SJSA1 (cell line): ENCODE measurements at places on chromosomes 3 and 15.

- DNase-seq: no peak
These were observed 18.7 kb downstream of the LRTM1 start for GRCh38 chr3:54909191-54909590.

DNA sequence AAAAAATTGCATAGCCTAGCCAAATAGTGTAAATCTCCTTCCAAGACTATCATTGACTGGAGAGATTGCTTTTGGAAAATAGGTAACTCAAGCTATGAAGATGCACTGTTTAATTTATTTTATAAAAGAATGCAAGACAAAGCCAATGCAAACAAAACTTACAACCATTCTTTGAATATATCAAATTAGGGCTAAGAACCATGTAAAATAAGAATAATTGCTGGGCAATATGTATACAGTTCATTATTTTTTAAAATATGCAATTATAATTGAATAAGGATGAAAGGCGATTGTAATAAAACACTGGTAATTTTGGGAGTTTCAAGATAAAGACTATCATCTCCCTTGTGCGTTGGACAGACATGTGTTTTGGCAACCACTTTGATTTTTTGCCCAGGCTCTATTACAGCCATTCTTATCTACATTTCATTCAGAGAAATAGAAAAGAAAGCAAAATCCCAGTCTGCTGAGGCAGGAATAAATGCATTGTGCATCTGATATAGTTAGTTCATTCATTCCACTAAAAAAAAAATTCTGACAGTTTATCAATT, 242.3 kb upstream of the ROBO1 start:
- DNase-seq: no peak

DNA sequence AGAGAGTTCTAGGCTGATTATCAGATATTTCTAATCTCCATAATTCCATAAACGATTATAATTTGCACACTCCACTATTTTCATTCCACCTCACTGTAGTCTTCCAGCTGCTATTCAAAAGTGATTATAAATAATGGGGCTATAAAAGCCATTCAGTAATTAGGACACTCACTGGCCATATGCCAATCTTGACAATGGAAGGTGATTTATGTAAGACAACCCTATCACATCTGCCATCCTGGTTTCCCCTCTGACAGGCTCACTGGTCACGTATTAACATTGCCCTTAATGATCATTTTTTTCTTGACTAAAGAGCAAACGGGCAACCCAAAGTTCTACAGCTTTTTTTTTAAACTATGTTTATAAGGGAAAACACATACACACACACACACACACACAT, 402.4 kb downstream of the MAGI1 start:
- no peak for DNase-seq

GRCh38 chr15:91522605-91523332, 330.7 kb upstream of the SLCO3A1 start:
- DNase-seq: no peak

- DNase-seq: no peak
These were observed 43.5 kb downstream of the LPP start for GRCh38 chr3:188197388-188197847.

DNA sequence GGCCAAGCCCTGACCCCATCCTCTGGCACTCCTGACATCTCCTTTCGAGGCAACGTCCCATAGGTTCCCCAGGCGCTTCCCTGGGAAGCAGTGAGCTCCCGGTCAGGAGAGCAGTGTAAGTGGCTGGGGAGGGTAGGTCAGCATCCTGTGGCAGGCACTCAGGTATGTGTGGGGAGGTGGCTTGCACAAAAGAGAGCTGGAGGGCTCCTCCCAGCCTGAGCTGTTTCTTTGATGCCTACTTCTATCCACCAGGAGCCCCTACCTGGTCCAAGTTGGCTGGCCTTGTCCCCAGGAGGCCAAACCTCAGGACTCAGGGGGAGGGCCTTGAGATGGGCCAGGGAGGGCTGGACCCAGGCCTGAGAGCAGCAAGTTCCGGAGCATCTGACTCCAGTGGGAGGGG, 31.7 kb upstream of the LINGO1 start:
- DNase-seq: no peak

DNA sequence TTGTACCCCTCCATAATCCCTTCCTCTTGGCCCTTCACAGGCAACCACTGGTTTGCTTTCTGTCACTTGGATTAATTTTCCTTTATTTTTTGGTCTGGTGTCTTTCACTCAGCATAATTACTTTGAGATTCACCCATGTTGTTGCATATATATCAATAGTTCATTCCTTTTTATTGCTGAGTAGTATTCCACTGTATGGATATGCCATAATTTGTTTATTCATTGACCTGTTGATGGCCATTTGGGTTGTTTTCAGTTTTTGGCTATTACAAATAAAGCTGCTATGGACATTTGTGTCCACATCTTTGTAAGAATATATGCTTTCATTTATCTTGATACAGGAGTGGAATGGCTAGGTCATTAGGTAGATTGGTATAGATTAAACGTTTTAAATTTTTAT, 5.9 kb upstream of the ZNF621 start:
- DNase-seq: no peak

- DNase-seq: no peak
These were observed 203.6 kb upstream of the WNT5A start for GRCh38 chr3:55690726-55691125.

DNA sequence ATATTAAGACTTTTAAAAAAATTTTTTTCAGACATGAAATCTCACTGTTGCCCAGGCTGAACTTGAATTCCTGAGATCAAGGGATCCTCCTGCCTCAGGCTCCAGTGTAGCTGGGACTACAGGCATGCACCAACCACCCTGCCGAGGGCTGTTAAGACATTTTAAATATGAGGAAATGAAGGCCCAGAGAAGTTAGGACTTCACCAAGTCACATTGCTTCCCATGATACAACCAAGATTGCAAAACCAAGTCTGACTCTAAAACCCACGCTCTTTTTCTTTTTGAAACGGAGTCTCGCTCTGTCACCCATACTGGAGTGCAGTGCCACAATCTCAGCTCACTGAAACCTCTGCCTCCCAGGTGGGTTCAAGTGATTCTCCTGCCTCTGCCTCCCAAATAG, 28.0 kb downstream of the PTPN9 start:
- DNase-seq: no peak

DNA sequence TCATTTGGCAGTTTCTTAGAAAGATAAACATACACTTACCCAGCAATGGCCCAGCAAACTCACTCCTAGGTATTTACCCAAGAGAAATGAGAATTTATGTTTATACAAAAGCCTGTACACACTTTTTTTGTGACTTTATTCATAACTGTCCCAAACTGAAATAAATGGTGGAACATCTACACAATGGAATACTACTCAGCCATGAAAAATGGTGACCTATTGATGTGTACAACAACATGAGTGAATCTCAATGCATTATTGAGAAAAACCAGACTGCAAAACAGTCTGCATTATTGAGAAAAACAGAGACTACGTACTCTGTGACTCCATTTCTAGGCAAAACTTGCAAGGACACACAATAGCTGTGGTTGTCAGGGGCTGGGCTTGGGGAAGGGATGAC, 37.2 kb downstream of the SNRK start:
- DNase-seq: no peak

- DNase-seq: peak; percentile 70
These were observed 30.7 kb downstream of the CLEC3B start for GRCh38 chr3:45056608-45057301.

DNA sequence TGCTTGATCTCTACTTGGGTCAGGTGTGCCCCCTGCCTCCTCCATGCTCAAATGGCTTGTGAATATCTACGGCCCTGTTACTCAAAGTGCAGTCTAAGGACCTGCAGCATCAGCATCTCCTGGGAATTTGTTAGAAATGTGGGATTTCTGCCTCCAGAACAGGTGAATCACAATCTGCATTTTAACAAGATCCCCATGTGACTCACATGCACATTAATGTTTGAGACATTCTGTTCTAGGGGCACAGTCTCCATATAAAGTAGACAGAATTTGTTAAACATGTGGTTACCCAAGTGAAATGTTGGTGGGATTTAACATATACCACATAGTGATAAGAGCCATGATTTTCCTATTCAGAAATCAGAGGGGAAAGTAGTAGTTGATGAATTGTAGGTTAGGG, 256.2 kb downstream of the NR1D2 start:
- DNase-seq: no peak

- DNase-seq: peak; percentile 62
These were observed at the start of gene IGSF11 for GRCh38 chr3:119034256-119035013. TSS of gene IGSF11 (minus strand) at chr3:119034846. CDS start at chr3:119034582, 264 bp downstream.

- no peak for DNase-seq
These were observed 27.4 kb downstream of the RAD51 start for GRCh38 chr15:40722354-40722753.

- no peak for DNase-seq
These were observed 13.3 kb downstream of the GABPB1 start for GRCh38 chr15:50341616-50342136.

DNA sequence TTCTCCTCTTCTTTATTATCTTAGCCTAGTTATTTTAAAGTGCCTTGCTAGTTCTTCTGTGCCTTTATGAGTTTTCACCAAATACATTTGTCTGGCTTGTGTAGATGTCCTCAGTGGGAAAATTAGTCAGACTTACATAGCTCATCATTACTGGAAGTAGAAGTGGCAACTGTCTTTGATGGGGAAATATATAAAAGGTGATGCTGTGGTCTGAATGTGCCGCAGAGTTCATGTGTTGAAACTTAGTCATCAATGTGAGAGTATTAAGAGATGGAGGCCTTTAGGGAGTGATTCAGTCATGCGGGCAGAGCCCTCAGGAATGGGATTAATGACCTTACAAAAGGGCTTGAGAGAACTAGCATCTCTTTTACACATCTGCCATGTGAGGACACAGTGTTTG, 6.4 kb upstream of the ERICH6 start:
- DNase-seq: no peak

DNA sequence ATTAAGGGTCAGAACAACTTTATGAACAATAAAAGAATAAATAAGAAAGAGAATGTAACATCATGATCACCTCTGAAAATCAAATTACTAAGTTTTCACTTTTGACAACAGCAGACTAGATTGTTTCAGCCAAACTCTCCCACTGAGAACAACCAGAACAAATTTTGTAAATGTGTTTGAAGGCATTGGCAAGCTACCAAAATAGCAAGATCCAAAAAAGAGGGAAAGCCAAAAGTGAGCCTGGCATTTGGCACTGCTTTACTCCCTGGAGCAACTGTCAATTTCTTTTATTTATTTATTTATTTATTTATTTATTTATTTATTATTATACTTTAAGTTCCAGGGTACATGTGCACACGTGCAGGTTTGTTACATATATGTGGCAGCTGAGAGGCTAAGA, 67.2 kb downstream of the CFAP44 start:
- DNase-seq: no peak

- DNase-seq: no peak
These were observed 44.8 kb downstream of the LHFPL4 start for GRCh38 chr3:9508781-9509180.

- DNase-seq: no peak
These were observed 65.5 kb downstream of the CORO2B start for GRCh38 chr15:68644083-68644904.

GRCh38 chr15:32859251-32859650, 141.4 kb downstream of the GREM1 start:
- no peak for DNase-seq

DNA sequence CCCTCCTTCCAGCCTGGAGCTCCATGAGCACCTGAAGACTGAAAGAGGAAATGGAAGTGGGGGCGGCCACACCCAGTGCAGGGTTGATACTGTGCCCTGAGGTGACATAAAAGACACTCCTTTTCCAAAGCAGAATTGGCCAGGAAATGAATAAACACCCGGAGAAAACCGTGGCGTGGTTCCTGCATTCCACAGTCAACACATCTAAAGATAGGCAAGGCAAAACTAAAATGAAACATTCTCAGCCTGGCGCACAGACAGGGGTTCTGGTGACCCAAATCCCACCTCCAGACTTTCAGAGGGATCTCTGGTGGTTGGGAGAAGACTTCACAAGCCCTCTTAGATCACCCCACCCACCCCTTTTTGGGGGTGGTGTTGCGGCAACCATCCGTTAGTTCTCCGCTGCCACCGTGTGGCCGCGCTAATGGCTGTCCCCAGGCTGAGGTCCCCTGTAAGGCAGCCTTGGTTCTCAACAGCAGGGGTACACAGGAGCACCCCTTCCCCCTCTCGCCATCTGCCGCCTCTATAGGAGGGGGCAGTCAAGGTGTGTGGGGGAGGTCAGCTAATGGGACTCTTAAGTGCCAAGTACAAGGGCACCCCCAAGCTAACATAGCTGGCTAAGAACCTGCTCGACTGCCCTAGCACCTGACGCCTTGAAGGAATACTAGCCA, 2.5 kb upstream of the MST1R start:
- DNase-seq: no peak

GRCh38 chr3:42901073-42901415, 4.9 kb upstream of the ZNF662 start:
- DNase-seq: no peak

GRCh38 chr15:59501597-59501996, 63.6 kb downstream of the FAM81A start:
- DNase-seq: peak; percentile 55
